ENCODE measurements at places on chromosomes 5 and 9. TPM values are rescaled to one million over a fixed set of nuclear protein-coding genes. Genes with fewer than 3 reads are reported as not detected.

PCDHAC1 gene
- total RNA-seq = 17.3 TPM

PPIC gene
- total RNA-seq = 13.0 TPM

FGF1 gene
- 2.9 TPM for total RNA-seq

GDA gene
- total RNA-seq = 3.1 TPM

CATSPER3 gene
- total RNA-seq = not detected

HMMR gene
- total RNA-seq = 65.2 TPM

TRIM36 gene
- 11.7 TPM for total RNA-seq

PCDHGB4 gene
- 0.66 TPM for total RNA-seq

PCDHB5 gene
- 0.07 TPM for total RNA-seq

BTNL8 gene
- total RNA-seq = 0.21 TPM

GM2A gene
- 29.4 TPM for total RNA-seq

NUTM2G gene
- total RNA-seq = 0.07 TPM

SOHLH1 gene
- total RNA-seq = not detected

FAM78A gene
- total RNA-seq = 3.4 TPM

CAMK2A gene
- not detected for total RNA-seq

C7 gene
- 0.87 TPM for total RNA-seq

NR2F1-AS1 gene
- 1.8 TPM for total RNA-seq

EMB gene
- 18.5 TPM for total RNA-seq

PLAA gene
- 46.5 TPM for total RNA-seq

DOLPP1 gene
- total RNA-seq = 41.3 TPM

ENDOG gene
- 15.5 TPM for total RNA-seq

CAMK4 gene
- total RNA-seq = 2.5 TPM

GALT gene
- 33.5 TPM for total RNA-seq

SPACA9 gene
- total RNA-seq = 0.67 TPM

SMU1 gene
- 30.4 TPM for total RNA-seq

ANXA6 gene
- total RNA-seq = 179 TPM

SNCAIP gene
- total RNA-seq = 7.4 TPM

ENTPD8 gene
- total RNA-seq = 0.76 TPM

SPATA31A3 gene
- not detected for total RNA-seq

ADAMTS19 gene
- 26.3 TPM for total RNA-seq

DOCK2 gene
- total RNA-seq = 3.3 TPM

ACTBL2 gene
- total RNA-seq = not detected

CXXC5 gene
- 154 TPM for total RNA-seq

CDC25C gene
- total RNA-seq = 38.7 TPM

SLC6A3 gene
- total RNA-seq = 0.07 TPM

CRHBP gene
- total RNA-seq = 2.3 TPM

PSMB7 gene
- total RNA-seq = 185 TPM

OTP gene
- total RNA-seq = not detected

IGFBPL1 gene
- total RNA-seq = 92.1 TPM

PLEKHG4B gene
- 34.1 TPM for total RNA-seq

IL9 gene
- not detected for total RNA-seq

GAPT gene
- total RNA-seq = not detected

TBC1D9B gene
- total RNA-seq = 48.1 TPM

NPR2 gene
- total RNA-seq = 7.5 TPM

C8G gene
- total RNA-seq = not detected

FOXD4L3 gene
- total RNA-seq = not detected

Data from H7 (cell line).